ENCODE measurements at places on chromosomes 11 and 22.

GRCh38 chr22:30694171-30694639 is 469 bp upstream of the OSBP2 start:
- DNase-seq: peak; percentile 68

DNA sequence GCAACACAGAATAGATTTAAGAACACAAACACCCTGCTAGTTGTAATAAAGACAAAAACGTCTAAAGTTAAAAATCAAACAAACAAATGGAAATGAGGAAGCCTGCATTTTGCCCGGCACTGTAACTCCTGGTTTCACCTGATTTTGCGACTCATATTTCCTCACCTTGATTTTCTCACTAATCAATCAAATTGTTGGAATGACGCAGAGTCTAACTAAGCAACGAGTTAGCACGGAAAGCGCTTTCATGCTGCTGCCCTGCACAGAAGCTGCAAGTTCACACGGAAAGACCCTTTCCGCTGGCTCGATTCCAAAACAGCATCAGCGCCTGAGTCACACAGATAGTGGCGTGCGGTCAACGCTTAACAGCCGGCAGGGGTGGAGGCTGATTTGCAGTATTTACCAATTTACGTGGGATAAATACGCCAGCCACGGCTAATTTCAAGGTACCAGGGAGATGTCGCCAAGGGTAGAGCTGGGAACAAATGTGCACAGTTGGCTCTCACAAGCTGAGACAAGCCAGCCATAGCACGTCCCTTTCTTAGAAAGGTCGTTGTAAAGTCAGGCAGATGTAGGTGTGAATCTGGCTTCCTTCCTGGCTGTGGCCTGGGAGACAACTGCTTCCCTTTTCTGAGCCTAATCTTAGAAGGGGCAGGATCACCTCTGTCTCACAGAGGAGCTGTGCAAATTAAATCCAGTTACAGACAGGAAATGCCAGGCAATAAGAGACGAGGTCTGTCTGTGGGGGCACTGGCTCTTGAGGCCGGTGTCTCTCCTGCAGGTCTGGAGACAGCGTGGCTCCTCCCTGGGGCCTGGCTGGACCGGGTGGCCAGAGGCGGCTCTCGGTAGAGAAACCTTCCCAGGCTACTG is 76.9 kb upstream of the TTLL12 start:
- DNase-seq: no peak

DNA sequence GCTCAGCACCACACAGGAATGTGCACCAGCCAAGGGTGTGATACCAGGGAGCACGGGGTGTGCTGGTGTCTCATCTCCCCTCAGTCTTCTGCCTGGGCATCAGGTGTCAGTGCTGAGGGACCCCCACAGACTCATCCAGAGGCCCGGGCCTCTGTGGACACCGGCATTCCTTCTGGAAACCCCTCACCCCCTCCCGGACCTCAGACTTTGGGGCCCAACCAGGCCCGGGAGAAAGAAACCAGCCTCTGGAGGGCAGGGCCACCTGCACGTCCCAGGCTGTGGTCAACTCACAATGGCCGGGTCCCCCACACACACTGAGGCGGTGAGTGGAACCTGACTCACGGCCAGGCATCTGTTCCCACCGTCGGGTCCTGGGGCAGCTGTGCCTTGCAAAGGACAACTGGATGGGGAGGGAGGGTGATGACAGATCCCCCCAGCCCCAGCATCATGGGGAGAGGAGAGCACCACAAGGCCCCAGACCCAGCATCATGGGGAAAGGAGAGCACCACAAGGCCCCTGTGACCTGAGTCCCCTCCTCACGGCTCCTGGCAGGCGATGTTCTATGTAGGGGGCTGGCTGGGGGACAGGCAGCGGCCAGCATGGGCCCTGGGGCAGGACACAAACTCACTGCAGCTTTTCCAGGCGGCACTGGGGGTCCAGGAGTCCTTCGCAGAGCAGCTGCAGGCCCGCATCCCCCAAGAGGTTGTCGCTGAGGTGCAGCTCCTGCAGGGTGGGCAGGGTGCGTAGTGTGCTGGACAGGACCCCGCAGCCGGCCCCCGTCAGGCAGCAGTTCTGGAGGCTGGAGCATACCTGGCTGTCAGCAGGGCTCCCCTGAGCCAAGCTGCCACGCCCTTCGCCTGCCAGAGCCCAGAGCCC is 7.6 kb downstream of the RNH1 start:
- no peak for DNase-seq

DNA sequence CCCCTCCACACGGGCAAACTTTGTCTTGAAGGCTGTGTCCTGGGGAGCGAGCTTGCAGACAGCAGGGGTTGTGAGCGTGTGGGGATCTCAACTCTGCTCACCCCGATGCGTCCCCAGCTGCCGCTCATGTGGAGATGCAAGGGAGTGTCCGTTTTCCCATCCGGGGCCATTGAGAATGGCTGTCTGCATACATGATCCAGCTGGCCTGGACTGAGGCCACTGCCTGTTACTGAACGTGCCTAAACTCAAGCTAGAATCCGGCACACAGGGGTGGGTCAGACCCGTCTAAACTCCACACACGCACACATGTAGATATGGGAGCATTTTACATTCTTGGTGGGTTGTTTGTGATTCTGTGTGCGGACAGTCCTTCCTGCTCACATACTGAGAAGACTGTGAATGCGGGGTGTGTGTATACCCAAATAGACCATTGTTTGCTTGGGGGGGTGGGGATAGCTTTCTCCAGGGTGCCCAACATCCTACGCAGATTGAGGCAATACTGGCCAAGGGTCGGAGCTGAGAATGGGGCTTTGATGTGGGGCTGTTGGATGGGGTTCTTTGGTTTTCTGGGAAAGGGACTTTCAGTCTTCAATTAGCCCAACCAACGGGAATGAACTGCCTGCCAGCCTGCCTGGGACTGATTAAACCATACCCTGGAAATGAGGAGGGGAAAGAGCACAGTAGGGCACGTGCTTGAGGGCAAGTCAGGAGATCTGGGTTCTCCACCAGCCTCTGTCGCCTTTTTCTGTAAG is 60.4 kb downstream of the ST3GAL4 start:
- DNase-seq: no peak

DNA sequence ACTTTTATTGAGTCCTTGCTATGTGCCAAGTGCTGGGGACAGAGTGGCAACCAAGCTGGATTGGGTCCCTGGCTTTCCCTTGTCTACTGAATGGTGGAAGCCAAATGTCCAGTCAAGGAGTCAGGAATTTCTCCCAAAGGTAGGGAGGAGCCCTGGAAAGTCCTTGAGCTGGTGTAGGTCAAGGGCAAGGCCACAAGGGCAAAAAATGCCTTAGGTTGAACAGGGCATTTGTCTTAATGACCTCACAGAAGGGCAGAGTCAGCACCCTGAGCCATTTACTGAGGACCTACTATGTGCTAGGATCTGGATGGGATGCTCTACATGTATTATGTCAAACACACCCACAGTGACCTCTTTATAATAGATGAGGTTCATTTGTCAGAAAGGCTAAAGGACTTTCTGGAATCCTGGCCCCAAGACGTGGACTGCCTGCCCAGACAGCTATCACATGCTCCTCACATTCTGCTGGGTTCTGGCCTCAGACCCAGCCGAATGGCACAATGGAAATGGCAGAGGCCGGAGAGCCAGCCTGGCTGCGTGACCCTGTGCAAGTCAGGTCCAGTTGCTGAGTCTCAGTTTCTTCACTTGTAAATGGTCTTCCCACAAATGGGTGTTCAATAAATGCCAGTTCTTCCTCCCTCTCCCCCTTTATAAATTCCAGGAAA is 17.7 kb downstream of the MOGAT2 start:
- no peak for DNase-seq

- DNase-seq: no peak
Observed at GRCh38 chr11:32018672-32019071, 72.2 kb upstream of the RCN1 start.

DNA sequence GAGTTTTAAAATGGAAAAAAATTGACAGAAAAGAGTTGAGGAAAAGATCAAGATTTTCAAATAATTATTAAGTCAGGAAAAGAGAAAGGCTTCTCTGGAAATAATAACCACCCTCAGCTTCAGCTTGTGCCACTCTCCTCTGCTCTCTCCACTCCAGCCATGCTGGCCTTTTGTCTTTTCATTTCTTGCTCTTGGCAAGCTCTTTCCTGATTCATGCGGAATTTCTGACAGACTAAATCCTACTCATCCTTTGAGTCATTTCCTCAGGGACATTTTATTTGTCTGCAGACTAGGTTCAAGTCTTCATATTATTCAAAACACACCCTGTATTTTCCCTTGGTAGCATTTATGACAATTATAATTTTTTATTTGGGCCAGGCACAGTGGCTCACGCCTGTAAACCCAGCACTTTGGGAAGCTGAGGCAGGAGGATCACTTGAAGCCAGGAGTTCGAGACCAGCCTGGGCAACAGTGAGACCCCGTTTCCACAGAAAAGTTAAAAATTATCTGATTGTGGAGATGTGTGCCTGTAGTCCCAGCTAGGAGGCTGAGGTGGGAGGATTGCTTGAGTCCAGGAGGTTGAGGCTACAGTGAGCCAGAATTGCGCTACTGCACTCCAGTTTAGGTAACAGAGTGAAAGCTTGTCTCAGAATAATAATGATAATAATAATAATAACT is 7.8 kb upstream of the P4HA3 start:
- DNase-seq: no peak

- no peak for DNase-seq
Observed at GRCh38 chr11:2564588-2565425, 120.0 kb downstream of the KCNQ1 start.

- no peak for DNase-seq
Observed at GRCh38 chr11:119757378-119757777, 28.4 kb upstream of the NECTIN1 start.

GRCh38 chr11:120344302-120345004 is 8.2 kb downstream of the ARHGEF12 start:
- DNase-seq: no peak

GRCh38 chr11:94100253-94100652 is 28.4 kb upstream of the PANX1 start:
- DNase-seq: no peak

- no peak for DNase-seq
Observed at GRCh38 chr11:68661014-68661413, 23.3 kb upstream of the GAL start.

DNA sequence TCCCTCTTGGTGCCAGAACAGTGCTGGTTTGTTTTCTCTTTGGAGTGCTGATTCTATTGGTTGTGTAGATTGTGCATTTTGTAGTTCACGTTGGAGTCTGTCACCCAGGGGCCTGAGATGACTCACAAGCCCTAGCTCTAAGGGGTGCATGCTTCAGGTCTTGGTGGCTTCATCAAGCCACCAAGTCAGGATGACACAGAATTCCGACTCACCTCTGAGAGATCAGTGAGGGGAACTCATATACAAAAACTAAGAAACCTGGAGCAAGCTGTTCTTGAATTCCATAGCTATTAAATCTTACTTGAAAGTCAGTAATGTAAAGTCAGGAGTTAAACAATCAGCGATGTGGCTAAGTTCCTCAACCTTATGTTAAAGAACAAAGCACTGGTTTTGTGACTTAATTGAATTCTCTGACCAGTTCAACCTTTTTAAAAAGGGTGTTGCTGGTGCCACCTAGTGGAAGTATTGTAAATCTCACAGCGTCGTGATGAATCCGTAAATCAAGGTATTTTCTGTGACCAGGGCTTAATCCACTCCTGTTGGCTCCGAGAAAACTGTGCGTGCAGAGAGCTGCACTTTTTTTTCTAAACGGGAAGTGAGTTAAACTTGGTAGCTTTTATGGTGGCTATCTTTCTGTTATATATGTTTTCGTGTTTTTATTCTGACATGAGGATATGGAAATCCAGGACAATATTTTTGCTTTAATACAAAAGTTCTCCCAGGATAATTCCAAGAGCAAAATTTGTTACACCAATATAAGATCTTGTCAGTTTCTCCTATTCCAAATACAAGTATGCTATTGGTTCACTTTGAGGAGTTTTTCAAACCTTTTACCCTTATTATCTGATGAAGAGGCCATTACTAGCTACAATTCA is 14.6 kb downstream of the MMP13 start:
- DNase-seq: peak; percentile 2

DNA sequence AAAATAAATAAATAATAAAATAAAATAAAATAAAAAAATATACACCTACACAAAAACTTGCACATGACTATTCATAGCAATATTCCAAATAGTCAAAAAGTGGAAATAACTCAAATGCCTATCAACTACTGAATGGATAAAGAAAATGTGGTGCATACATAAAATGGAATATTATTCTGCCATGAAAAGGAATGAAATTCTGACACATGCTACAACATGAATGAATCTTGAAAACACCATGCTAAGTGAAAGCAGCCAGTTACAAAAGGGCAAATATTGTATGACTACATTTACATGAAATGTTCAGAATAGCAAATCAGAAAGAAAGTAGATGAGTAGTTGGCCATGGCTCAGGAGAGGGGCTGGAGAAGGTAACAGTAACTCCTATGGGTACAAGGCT is 46.3 kb downstream of the MICAL3 start:
- DNase-seq: no peak

DNA sequence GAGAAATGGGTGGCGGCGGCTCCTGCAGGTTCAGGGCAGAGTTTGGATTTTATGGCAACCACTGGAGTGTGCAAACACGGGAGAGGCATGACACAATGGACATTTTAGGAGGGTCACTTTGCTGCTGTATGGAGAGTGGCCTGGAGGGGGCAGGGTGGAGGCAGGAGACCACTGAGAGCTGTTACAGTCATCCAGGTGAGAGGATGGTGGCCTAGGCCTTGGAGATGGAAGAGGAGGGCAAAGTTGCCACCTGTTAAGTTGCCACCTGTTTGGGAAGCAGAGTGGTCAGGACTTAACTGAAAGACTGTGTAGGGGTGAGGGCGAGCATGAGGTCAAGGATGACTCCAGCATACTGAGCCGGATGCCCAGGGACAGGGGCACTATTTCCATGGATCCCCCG is 2.3 kb upstream of the RAD9A start:
- peak; percentile 54 for DNase-seq

GRCh38 chr11:77734890-77735289 is 85.6 kb downstream of the RSF1 start:
- no peak for DNase-seq

DNA sequence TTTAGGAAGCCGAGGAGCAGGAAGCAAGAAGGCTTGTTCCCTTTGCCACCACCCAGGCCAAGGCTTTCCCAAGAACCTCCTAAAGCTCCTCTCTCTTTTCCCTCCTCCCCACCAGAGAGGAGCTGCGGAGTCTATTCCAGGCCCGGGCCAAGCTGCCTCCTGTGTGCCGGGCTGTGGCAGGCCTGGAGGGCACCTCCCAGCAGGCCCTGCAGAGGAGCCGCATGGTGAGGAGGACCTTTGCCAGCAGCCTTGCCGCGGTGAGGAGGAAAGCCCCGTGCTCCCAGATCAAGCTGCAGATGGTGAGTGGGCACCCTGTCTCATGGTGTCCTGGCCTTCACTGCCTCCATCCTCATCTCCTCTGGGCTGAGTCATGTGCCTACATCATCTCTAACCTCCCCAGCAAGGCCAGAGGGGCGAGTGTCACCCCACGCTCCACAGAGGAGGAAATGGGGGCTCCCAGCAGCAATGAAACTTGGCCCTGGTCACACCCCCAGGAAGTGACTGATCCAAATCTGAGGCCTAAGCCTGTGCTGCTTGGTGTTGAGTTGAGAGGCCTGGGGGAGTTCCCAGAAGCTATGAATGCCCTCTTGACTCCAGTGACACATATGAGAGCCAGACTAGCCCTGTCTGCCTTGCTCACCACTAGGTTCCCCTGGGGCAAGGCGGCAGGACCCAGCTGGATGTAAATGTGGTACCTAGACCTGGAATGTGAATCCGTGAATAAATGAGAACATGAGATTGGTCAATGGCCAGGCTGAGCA is 104.2 kb downstream of the MYO18B start:
- peak; percentile 52 for DNase-seq
